Metanephros (tissue), 2 donors: ENCODE measurements at places on chromosomes 5 and 9. TPM values are rescaled to one million over a fixed set of nuclear protein-coding genes. Genes with fewer than 3 reads are reported as not detected.

Gene ARID3C
- 0.12 TPM for total RNA-seq

Gene EMB
- total RNA-seq, result 9.3 TPM

Gene CARTPT
- total RNA-seq, result 0.23 TPM

Gene KIF4B
- 0.12 TPM for total RNA-seq

Gene PCDHGA8
- 6.2 TPM for total RNA-seq

Gene PDGFRB
- 182 TPM for total RNA-seq
